ENCODE measurements at places on chromosomes 4 and X.

GRCh38 chr4:84324303-84325245 is 174.5 kb downstream of the NKX6-1 start:
- DNase-seq = no peak

GRCh38 chr4:180099957-180100356 is 2143.2 kb upstream of the TENM3 start:
- no peak for DNase-seq

DNA sequence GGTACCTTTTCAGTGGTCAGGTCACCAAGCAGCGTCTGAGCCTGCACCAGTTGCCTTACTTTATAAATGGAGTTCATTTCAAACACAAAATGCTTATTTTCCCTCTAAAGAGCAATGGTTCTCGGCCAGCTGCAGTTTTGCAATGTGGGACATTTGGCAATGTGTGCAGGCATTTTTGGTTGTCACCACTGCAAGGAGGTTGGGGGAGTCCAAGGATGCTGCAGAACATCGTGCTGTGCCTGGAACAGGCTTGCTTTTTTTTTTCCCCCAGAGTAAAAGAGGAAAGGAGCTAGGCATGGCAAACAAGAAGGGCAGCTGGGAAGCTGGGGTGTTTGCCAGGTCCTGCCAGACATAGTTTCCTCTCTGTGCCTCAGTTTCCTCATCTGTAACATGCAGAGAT is 115.6 kb downstream of the GPR143 start:
- DNase-seq = no peak

DNA sequence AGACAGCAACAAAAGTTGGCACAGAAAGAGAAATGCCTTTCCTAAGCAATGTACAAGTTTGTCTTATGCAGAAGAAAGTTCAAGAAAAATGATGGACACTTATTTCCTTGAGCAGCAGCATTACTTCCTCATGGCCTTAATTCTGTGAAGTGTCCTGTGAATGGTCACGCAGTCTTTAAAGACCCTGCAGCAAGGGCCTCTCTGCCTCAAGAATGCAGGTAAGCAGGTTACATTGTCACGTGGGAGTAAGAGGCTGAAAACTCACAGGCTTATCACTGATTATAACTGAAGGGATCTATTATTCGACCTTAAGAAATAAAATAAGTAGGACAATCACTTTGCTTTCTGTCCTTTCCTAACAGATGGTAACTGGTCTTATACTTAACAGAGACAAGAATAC is 109.1 kb downstream of the ATP8A1 start:
- no peak for DNase-seq

- no peak for DNase-seq
Measured at GRCh38 chr4:59945277-59945676, 1254.8 kb upstream of the ADGRL3 start.

Measured in T-helper 17 cell (primary cell).